ENCODE measurements at places on chromosomes 5 and 9.
A peak's percentile ranks its signal among the peaks of the same experiment; 100 is the strongest.

DNA sequence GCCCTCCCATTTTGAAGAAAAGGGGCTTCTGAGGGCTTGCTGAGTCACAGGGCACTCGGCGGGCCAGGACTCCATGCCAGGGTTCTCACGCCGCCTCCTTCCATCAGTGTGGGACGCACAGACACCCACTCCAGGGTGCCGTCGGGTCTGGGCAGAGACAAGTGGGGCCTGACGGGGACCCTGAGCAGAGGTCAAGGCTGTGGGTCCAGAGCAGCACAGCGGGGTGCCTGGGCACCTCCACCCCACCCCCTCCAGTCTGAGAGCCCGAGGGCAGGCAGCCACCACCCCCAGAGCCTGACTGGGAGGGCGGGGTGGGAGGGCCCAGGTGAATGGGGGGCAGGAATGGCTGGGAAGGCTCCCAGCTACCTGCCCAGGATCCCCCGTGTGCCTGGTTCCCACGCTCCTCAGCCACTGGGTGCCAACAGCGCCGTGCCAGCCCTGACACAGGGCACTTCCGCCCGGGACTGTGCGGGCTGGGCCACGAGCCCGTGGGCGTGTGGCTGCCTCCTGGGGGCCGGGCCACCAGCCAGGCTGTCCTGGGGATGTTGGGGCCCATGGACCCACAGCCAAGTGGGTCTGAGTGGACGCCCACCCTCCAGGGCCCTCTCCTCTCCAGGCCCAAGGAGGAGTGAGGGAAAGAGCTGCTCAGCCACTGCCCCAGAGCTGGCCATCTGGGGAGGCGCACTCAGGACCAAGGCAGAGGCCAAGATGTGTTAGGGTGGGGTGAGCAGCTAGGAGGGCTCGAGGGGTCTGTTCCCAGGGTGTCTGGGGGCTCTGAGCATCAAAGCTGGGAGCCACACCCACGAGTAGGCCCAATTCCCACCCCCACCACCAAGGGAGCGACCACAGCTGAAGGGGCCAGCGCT is 10.1 kb upstream of the NRARP start:
- DNase-seq, result no peak

- DNase-seq, result no peak
Measured at GRCh38 chr9:8560560-8561525, 761.3 kb upstream of the DMAC1 start.

GRCh38 chr5:62608529-62609511 is 30.2 kb downstream of the LRRC70 start:
- no peak for DNase-seq

DNA sequence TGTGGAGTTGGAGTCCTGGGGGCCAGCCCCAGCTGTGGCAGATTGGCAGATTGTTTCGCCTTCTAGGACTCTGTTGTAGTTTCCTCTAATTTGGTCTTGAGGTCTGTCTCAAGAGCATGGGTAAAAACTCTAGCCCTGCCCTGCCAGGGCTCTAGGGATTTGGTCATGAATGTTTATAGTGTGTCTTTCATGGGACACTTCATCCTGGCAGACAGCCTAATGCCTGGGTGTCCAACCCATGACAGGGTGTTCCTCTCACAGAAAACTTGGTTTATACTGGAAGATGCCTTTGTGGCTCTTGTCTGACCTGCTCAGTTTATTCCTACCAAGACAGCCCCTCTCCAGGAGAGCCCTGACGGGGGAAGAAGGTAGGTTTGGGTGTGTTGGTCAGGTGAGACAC is 45.5 kb downstream of the GALNT12 start:
- no peak for DNase-seq

GRCh38 chr9:16879416-16879815 is 8.9 kb upstream of the BNC2 start:
- no peak for DNase-seq

- DNase-seq, result no peak
Measured at GRCh38 chr9:115042781-115043509, 75.0 kb downstream of the TNC start.

- DNase-seq, result no peak
Measured at GRCh38 chr9:134626571-134627416, 14.8 kb upstream of the COL5A1 start.

DNA sequence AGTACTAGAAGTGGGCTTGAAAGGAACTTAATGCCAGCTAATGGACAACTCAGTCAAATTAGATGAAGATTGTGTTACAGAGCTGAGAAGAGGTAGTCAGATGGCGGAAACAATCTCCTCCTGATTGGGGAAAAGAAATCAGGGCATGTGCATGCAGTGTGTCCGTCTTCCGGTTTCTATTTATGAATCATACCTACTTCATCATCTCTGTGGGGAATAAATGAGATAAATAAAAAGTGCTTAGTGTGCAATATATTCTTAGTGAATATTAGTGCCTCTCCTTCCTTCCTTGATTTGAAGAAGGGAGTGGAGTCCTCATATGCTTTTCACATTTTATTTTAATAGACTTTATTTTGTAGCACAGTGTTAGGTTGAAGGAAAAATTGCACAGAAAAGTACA is 108.7 kb upstream of the NFIL3 start:
- no peak for DNase-seq

DNA sequence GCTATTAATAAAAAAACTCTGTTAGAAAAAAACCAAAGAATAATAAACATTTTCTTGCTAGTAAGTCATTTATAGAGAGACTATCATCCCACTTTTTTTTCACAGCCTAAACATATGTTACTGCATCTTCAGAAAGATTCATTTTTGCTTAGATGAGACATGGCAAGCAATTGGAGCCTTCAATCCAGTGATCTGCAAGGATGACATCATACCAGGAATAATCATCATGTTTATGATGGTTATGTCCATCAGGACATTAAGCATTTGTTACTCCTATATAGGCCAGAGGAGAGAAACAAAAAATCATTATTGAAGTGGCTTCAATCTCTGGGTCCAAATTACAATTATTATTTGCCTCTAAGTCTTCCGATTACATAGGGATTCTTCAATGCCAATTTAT is 626.3 kb upstream of the CCNG1 start:
- no peak for DNase-seq

DNA sequence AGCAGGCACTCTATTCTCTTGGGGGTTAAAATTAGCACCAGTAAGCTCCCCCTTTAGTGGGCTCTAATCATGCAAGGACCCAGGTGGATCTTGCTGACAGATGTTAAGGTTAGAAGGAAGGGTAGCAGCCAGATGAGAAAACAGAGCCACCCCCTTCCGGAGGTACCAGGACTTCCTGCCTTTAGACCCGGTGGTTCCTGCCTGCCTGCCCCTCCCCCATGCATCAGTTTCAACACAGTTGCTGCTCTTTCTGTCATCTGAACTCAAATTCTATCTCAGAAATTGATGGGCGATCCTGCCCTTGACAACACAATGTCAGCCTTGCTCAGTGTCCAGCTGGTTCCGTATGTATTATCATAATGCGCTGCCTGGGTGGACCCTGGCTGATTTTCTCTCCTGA is 287.3 kb downstream of the EBF1 start:
- no peak for DNase-seq

DNA sequence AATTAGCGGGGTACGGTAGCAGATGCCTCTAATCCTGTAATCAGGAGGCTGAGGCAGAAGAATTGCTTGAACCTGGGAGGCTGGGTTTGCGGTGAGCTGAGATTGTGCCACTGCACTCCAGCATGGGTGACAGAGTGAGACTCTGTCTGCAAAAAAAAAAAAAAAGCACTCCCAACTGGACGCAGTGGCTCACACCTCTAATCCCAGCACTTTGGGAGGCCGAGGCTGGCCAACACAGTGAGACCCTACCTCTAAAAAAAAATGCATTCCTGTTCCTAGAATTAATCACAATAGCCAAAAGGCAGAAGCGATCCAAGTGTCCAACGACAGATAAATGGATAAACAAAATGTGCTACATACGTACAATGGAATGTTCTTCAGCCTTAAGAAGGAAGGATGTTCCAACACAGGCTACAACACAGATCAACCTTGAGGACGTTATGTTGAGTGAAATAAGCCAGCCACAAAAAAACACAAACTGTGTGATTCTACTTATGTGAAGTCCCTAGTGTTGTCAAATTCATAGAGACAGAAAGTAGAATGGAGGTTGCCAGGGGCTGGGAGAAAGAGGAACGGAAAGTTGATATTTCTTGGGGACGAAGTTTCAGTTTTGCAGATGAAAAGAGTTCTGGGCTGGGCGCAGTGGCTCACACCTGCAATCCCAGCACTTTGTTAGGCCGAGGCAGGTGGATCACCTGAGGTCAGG is 13.8 kb downstream of the FAM78A start:
- no peak for DNase-seq

GRCh38 chr5:116572350-116573278 is 2.0 kb downstream of the SEMA6A start:
- peak; percentile 59 for DNase-seq

DNA sequence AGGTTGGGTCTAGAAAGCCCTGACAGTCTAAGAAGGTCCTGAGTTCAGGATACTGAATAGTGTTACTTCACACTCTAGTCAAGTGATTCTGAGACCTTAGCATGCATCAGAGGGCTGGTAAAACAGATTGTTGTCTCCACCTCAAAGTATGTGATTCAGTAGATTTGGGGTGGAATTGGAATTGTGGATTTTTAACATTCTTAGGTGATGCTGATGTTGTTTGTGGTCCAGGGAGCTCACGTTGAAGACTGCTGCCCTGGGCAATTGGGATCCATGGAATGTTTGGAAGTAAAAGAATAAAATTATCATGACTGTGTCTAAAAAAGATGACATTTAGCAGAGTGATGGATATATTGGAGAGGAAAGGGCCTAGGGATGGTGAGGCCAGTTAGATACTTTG is 75.6 kb downstream of the VCAN start:
- DNase-seq, result no peak

GRCh38 chr5:141223112-141223783 is at the start of gene PCDHB14:
TSS of gene PCDHB14 (plus strand) at chr5:141223343. CDS start at chr5:141223506, 163 bp downstream.
- DNase-seq, result no peak

DNA sequence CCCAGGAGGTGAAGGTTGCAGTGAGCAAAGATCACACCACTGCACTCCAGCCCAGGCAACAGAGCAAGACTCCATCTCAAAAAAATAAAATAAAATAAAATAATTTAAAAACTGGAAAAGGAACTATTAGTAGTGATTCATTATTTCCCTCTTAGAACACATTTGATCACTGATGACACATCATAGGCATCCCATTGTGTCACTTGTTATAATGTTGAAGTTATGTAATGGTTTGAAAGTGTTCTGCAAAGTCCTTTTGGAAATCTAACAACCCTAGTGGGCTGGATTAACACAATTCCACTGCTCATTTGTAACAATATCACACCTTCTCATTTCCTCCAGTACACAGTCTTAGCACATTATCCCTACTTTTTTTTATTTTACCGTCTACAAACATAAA is 81.8 kb upstream of the LMNB1 start:
- no peak for DNase-seq

DNA sequence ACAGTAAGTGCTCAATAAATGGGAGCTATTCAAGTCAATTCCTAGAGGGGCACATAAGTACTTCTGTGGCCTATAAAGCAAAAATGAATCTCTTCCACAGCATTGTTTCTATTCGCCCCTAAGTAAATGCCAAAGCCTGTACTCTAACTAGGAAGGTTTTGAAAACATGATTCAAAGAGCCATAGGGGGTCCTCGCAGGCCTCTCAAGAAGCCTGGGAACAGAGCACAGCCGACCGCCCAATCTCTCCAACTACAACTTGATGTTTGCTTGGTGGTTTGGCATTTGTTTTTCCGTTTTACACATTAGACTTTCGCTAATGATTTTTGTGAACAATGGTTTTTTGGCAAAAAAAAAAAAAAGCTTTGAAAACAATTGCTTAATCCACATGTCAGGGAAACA is 19.4 kb downstream of the EFNA5 start:
- DNase-seq, result no peak

GRCh38 chr9:134942011-134942787 is 24.5 kb upstream of the FCN1 start:
- DNase-seq, result no peak

GRCh38 chr9:125121146-125121545 is 22.2 kb downstream of the SCAI start:
- no peak for DNase-seq

- DNase-seq, result no peak
Measured at GRCh38 chr9:127323393-127323792, 58.8 kb downstream of the GARNL3 start.

DNA sequence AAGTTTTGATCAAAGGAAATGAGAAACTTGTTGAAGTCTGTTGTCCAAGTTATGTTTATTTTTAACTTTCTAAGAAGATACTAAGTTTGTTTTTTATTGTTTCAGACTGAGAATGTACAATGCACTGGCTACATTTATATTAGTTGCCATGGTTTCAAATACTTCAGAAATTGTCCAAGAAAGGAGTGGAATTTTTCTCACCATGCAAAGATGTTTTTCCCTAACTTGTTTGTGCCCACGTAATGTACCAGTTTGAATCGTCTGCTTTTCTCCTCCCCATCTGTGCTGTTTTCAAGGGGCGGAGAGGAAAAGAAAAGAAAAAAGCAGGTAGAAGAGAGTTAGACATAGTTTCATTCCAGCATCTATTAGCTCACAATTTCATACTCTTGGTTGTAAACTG is 407.0 kb downstream of the KCTD16 start:
- no peak for DNase-seq

- DNase-seq, result no peak
Measured at GRCh38 chr9:5879419-5880181, 11.1 kb upstream of the MLANA start.

DNA sequence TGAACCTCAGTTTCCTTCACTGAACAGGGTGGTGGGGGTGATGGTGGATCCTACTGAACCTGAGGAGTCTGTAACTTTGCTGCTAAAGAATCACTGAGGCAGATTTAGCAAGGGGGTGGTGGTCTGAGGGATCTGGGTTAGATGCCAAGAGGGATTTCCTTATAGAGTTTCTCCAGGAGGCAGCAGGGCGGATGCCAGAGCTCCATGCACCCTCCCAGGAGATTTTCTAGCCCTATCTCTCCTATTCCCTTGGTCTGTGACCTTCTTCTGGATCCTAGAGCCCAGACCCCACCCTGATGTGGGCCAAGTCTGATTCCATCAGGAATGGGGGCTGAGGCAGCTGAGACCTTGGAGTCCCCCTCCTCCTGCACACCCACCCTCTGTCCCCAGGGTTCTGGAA is 6.0 kb downstream of the PTGS1 start:
- DNase-seq, result no peak

Data from mesothelial cell of epicardium (in vitro differentiated cells).